BE2C (cell line): ENCODE measurements at places on chromosomes 5 and 9.

DNA sequence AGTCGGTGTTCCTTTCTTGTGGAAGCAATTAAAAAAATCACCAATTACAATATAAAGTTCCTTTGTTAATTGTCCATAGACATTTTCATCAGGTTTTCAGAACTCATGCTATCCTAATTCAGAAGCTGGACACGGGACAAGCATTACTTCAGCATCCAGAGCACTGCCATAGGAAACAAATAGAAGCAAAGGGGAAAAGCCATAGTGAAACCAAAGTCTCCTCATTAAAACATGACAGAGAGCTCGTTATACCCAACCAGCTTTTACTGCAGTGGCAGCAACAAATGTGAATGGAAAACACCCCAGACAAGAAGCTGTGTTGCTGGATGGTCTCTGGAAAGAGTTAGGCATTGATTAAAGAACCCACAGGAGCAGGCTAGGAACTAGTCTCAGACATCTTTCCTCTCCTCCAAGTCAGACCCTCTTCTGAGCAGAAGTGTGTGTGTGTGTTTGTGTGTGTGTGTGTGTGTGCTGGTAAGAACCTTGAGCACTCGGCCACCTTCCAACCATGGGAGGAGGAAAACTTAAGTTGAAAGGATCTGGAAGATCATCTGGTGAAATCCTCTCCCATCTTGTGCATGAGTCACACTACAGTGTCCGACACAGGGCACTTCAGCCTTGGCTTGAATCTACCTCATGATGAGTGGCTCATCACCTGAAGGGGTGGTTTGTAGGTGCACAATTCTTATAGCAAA lies 162.6 kb upstream of the ADAMTS16 start:
- no peak for DNase-seq

DNA sequence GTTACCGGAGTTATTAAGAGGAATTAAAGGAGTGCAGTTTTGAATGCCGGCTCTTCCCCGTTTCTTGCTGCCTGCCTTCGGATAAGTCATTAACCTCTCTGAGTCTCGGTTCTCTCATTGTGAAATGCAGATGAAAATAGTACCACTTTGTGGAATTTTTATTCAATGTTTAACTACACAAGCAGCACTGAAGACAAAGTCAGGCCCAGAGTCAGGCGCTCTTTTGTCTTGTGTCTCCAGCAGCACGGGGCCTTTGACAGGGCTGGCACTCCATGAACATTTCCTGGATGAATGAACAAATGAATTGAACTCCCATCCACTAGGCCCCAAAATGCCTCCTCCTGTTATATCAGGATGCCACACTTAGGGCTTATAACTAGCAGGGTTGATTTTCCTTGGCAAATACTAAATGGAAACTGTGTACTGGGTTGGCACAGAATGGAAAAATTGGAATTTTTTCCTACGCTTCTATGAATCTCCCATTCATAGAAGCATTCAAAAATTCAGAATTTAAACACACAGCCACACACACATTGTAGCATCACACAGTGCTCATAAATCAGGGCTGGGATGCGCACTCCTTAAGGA lies 332.8 kb downstream of the MLLT3 start:
- DNase-seq = no peak

- no peak for DNase-seq
Measured at GRCh38 chr5:111830333-111830732, 73.3 kb upstream of the NREP start.

- DNase-seq = no peak
Measured at GRCh38 chr9:94593459-94594345, at the start of gene FBP2. TSS of gene FBP2 (minus strand) at chr9:94593824. CDS start at chr9:94593726, 98 bp downstream.

- DNase-seq = no peak
Measured at GRCh38 chr5:89850513-89850865, 559.1 kb downstream of the CETN3 start.

GRCh38 chr5:68454766-68455165 lies 239.2 kb downstream of the PIK3R1 start:
- no peak for DNase-seq

GRCh38 chr9:35000535-35001284 lies 11.2 kb downstream of the DNAJB5 start:
- DNase-seq = no peak

GRCh38 chr5:141421489-141421855 lies 621 bp downstream of the PCDHGA11 start:
- DNase-seq = no peak

- no peak for DNase-seq
Measured at GRCh38 chr5:176902102-176902814, 3.1 kb upstream of the HK3 start.

DNA sequence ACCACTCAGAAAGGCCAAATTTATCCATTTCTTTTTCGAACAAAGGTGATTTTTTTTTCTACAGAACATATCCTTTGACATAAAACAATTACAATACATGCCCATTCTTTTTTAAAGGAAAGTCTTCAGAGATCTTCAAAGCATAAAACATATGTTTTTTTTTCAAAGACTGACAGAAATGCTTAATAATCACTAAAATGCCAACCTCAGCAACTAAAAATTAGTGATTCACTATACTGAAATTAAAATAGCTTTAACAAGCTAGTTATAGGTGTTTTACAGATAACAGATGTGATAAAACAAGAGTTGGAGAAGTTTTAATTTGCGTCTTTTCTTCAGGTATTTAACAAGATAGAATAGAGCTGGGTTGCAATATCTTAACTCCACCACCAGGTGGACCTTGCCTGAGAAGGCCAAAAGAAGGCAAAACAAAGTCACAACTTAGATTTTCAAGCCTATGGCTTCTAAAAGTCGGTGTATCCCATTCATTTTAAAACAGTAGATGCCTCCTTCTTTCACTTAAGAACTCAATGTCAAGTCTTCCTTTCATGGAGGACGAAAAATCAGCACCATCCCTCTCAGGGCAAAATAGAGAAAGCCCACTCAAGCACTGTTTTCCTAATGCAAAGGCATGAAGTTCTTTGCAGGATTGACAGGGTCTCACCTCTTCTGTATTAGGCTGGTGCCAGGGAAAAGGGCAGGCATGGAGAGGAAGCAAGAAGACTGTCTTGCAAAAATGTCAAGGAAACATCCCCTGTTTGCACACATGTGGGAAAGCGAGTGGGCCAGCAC lies 31.1 kb upstream of the CPLX2 start:
- DNase-seq = no peak

DNA sequence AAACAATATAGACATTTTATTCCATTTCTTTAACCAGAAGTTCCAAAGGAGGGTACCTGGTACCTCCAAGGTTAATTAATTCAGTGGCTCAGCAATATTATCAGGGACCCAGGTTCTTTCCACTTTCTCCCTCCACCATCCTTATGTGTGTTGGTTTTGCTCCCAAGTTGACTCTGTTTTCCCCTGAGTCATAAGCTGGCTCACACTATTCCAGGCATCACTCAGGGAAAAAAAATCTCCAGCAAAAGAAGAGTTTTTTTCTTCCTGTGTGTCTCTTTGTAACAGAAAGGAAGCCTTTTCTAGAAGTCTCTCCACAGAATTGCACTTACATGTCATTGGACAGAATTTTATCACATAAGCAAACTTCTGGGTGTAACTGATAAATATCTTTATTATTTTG lies 31.2 kb upstream of the GALNT10 start:
- DNase-seq = no peak

GRCh38 chr5:103571730-103572129 lies 9.1 kb upstream of the NUDT12 start:
- no peak for DNase-seq
